ENCODE measurements at places on chromosomes 13 and 19. TPM values are rescaled to one million over a fixed set of nuclear protein-coding genes. Genes with fewer than 3 reads are reported as not detected.

The C13orf42 gene
- not detected for total RNA-seq

The MTRF1 gene
- 8.7 TPM for total RNA-seq

The SEMA6B gene
- 2.3 TPM for total RNA-seq

The PTPRH gene
- 9.6 TPM for total RNA-seq

- peaks cover 31% of the 10 kb centered on the region for H3K4me1 ChIP-seq
- peak overlapping the region; percentile 80 for H3K4me3 ChIP-seq
- peaks cover 8% of the 10 kb centered on the region for H3K36me3 ChIP-seq
- no peaks in the 10 kb centered on the region for H3K27me3 ChIP-seq
Measured at GRCh38 chr19:44755219-44755618, 6.7 kb downstream of the BCL3 start.

DNA sequence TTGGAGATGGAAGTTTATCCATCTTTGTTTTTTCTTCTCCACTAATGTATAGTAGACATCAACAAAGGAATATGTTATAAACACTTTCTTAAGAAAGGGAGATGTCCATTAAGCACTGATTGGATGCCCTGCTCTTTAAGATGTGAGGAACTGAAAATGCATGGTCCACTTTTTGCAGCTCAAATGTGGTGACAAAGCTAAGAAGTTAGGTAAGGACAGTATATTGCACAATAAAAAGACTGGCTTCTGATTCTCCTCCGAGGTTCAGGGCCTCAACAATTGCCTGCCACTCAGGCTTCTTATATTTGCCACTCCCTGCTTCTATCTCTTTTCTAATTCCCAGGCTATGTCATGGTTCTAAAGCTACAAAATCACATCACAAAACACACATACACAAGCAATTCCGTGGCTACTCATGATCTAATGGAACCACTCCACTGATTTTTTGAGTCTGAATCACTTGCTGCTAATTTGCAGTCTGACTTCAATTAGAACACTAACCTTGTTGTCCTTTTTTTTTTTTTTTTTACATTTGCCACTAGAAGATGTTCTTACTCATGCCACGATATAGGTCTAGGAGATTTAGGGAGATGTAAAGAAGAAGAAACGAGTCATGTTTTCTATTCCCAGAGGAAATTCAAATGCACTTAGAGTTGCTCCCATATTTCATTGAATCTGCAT, 29.6 kb upstream of the TNFSF11 start:
- no peaks in the 10 kb centered on the region for H3K27me3 ChIP-seq
- DNase-seq: no peak
- no peak overlapping the region for H3K27ac ChIP-seq
- H3K4me1 ChIP-seq: no peaks in the 10 kb centered on the region

GRCh38 chr13:33817513-33817900, 442 bp upstream of the RFC3 start:
- H3K27me3 ChIP-seq: no peaks in the 10 kb centered on the region
- H3K36me3 ChIP-seq: no peaks in the 10 kb centered on the region
- H3K4me1 ChIP-seq: no peaks in the 10 kb centered on the region
- H3K4me3 ChIP-seq: peak overlapping the region; percentile 93
- peak overlapping the region; percentile 43 for H3K27ac ChIP-seq

DNA sequence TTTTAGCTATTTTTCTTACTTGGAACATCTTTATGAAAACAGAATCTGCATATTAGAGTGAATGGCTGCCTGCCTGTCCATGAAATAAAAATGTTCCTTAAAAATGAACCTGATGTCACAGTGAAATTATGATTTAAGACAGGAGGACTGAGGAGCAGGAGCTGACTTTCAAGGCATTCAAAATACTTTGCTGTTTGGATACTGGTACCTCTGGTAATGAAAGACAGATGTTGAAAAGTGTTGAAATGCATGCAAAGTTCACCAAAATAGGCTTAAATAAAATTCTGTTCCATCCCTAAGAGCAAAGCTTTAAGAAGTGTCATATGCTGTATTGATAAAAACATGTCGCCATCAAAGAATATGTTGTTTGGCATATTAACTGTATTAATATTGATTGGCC, 1.7 kb downstream of the ARHGEF7 start:
- no peaks in the 10 kb centered on the region for H3K36me3 ChIP-seq
- no peak for DNase-seq
- no peaks in the 10 kb centered on the region for H3K27me3 ChIP-seq
- no peak overlapping the region for H3K4me3 ChIP-seq
- H3K27ac ChIP-seq: no peak overlapping the region

DNA sequence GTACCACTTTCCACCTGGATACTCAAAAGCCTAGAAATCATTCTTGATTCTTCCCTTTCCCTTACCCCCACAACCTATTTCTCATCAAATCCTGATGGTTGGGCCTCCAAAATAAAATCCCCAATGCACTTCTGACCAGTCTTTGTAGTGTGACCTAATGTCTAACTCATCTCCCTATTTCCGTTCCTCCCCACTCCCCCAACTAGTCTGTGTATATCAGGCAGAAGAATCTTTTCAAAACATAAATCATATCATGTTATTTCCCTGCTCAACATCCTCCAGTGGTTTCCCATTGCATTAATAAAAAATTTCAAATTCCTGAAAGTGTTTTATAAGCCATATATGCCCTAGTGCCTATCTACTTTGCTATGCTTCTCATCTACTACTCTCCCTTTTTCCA, 17.7 kb downstream of the CCDC122 start:
- H3K4me3 ChIP-seq: no peak overlapping the region
- DNase-seq: no peak
- H3K27ac ChIP-seq: no peak overlapping the region
- H3K27me3 ChIP-seq: no peaks in the 10 kb centered on the region

GRCh38 chr19:33224694-33225457, 774 bp downstream of the SLC7A10 start:
- H3K4me3 ChIP-seq: peak overlapping the region; percentile 26
- no peaks in the 10 kb centered on the region for H3K36me3 ChIP-seq
- H3K27ac ChIP-seq: no peak overlapping the region
- H3K27me3 ChIP-seq: peaks cover 9% of the 10 kb centered on the region
- no peak for DNase-seq
- H3K4me1 ChIP-seq: no peaks in the 10 kb centered on the region

- no peak overlapping the region for H3K27ac ChIP-seq
- no peaks in the 10 kb centered on the region for H3K4me1 ChIP-seq
- no peaks in the 10 kb centered on the region for H3K27me3 ChIP-seq
- H3K36me3 ChIP-seq: no peaks in the 10 kb centered on the region
Measured at GRCh38 chr13:97555034-97555433, 121.1 kb downstream of the RAP2A start.

DNA sequence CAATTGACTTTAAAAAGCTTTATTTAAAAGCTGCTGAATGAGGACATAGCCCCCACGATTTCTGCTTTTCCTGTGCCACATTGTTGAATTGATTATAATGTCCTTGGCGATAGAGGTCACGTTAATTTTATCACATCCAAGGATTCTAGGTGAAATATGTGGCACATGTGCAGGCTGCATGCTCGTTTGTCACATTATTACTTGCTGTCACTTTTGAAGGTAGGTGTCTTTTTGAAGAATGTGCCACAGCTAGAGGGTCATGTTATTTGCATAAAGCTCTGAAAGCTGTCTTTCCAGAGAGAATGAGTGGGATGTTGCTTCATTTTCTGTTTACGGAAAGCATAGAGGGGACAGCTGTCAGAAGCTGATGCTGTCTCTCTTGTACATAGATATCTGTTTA, 927.6 kb upstream of the ATXN8OS start:
- no peaks in the 10 kb centered on the region for H3K36me3 ChIP-seq
- no peaks in the 10 kb centered on the region for H3K4me1 ChIP-seq
- H3K27me3 ChIP-seq: no peaks in the 10 kb centered on the region
- no peak for DNase-seq

GRCh38 chr19:413756-414420, 4.9 kb upstream of the C2CD4C start:
- no peak overlapping the region for H3K4me3 ChIP-seq
- peaks cover 5% of the 10 kb centered on the region for H3K4me1 ChIP-seq
- H3K36me3 ChIP-seq: no peaks in the 10 kb centered on the region
- DNase-seq: no peak
- H3K27ac ChIP-seq: no peak overlapping the region

DNA sequence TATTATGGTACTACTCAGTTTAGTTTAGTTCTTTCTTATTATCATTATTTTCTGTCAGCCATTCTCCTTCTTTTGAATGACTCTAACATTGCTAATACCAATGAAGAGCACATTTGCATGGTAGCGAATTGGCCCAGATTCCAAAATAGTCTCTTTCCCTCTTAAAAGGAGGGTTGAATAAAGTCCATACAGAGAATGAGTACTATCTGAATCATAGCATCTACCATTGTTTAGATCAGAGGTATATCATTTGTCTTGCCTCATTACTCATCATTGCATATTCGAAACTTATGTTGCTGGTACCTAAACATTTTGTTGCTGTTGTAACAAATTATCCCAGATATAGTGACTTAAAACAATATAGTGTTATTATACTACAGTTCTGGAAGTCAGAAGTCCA, 1235.3 kb upstream of the ATXN8OS start:
- H3K36me3 ChIP-seq: no peaks in the 10 kb centered on the region
- DNase-seq: no peak
- no peak overlapping the region for H3K27ac ChIP-seq

- H3K4me1 ChIP-seq: peaks cover 3% of the 10 kb centered on the region
- no peak overlapping the region for H3K4me3 ChIP-seq
- H3K36me3 ChIP-seq: no peaks in the 10 kb centered on the region
- no peak for DNase-seq
Measured at GRCh38 chr13:98975822-98976261, 2.0 kb downstream of the DOCK9 start.

DNA sequence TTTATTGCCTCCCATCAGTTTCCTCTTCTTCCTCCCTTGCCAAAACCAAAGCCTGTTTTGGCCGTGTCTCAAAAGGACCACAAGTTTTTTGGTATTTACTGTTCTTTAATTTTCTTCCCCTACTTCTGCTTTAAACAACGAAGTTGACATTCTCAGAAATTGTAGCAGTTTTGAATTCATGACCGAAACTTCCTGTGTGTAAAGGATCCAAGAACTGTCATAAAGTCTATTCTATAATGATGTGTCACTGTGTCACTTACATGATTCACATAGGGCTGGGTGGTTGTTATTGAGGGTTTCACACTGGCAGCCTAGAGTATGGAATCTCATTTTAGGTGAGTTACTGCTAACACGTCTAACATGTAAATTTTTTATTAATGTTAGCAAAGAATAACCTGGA, 741.0 kb upstream of the KLHL1 start:
- no peak for DNase-seq
- no peaks in the 10 kb centered on the region for H3K27me3 ChIP-seq
- H3K4me3 ChIP-seq: no peak overlapping the region
- no peaks in the 10 kb centered on the region for H3K4me1 ChIP-seq
- H3K27ac ChIP-seq: no peak overlapping the region

GRCh38 chr13:93789058-93789457, 562.5 kb downstream of the GPC6 start:
- no peaks in the 10 kb centered on the region for H3K4me1 ChIP-seq
- H3K36me3 ChIP-seq: no peaks in the 10 kb centered on the region
- DNase-seq: no peak
- H3K27me3 ChIP-seq: no peaks in the 10 kb centered on the region
- no peak overlapping the region for H3K27ac ChIP-seq
- no peak overlapping the region for H3K4me3 ChIP-seq

DNA sequence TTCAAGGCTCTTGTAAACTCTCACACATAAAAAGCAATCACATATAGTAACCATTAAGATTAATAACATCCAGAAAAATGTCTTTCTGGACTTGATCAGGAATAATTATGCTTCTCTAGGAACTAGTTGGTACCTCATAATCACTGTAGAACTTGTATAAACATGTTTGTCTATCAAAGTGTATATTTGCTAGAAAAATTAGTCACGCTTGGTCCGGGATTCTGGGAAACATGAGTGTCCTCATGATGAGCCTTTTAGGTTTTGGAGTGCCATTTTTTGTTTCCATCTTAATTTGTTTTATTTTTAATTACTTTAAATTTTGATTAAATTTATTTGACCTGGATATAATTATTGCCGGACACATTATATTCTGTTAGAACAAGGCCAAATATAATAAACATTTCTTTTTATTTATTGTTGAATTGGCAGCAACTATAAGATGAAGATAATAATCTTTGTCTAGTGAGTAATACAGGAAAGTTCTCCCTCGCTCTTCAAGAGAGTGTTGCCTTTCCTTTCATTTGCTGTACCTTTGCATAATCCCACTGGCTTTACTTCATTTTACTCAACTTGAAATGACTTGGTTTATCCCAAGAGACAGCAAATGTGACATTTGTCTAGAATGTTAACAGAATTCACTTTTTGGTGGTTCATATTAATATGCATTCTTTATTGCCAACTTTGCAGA, 207.0 kb downstream of the NALCN start:
- no peak overlapping the region for H3K4me3 ChIP-seq
- H3K36me3 ChIP-seq: no peaks in the 10 kb centered on the region
- no peaks in the 10 kb centered on the region for H3K27me3 ChIP-seq
- no peak overlapping the region for H3K27ac ChIP-seq
- H3K4me1 ChIP-seq: no peaks in the 10 kb centered on the region

GRCh38 chr13:79141082-79141481, 265.0 kb downstream of the RBM26 start:
- no peak overlapping the region for H3K4me3 ChIP-seq
- no peak for DNase-seq
- H3K4me1 ChIP-seq: no peaks in the 10 kb centered on the region
- no peaks in the 10 kb centered on the region for H3K27me3 ChIP-seq
- no peak overlapping the region for H3K27ac ChIP-seq

- H3K27ac ChIP-seq: no peak overlapping the region
- DNase-seq: no peak
- no peaks in the 10 kb centered on the region for H3K36me3 ChIP-seq
- H3K27me3 ChIP-seq: no peaks in the 10 kb centered on the region
Measured at GRCh38 chr19:53541971-53542370, 4.0 kb downstream of the ZNF331 start.

DNA sequence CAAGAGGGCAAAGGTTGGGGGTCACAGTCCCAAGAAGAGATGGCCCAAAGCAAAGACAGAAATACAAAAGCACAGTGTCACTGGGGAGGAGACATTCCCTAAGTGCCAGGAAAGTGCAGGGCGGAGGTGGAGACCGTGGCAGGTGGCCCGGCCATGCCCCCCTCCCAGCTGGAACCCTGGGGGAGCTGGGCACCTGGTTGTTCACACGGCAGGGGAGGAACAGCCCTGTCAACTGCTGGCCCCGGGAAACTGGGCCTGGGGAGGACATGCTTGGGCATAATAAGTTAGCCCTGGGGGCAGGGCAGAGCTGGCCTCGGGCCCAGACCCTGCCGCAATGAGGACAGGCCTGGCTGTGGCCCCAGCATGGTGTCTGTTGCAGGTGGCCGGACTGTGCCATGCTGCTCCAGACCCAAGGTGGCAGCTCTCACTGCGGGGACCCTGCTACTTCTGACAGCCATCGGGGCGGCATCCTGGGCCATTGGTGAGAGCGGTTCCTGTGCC, 7.4 kb downstream of the HPN start:
- DNase-seq: peak; percentile 94
- H3K27ac ChIP-seq: peak overlapping the region; percentile 29
- H3K36me3 ChIP-seq: no peaks in the 10 kb centered on the region
- peaks cover 34% of the 10 kb centered on the region for H3K4me1 ChIP-seq
- H3K4me3 ChIP-seq: no peak overlapping the region
